ENCODE measurements at places on chromosomes 2 and 18.
A peak's percentile ranks its signal among the peaks of the same experiment; 100 is the strongest.

- no peak for DNase-seq
Measured at GRCh38 chr2:186558512-186559276, 31.2 kb upstream of the ITGAV start.

DNA sequence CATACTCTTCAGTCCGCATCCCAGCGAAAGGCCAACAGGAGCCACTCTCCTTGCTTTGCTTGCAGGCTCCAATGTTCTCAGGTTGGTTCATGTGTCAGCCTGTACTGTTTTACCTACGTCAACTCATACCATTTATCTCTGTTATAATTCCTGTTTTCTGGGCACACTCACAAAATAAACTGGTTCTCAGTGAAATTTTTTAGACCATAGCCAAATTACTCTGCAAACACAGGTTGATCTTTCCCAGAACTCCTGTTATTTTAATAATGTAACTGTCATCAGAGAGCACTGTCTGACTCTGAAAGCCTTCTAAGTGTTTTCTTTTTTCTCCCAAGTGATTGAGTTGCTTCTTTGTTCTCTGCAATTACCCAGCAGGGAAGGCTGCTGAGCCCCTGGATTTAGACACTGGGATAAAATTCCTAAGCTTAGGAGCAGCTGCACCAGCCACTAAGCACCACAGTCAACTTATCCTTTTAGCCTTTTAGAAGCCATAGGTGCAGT lies 111.6 kb upstream of the PIEZO2 start:
- DNase-seq = no peak

DNA sequence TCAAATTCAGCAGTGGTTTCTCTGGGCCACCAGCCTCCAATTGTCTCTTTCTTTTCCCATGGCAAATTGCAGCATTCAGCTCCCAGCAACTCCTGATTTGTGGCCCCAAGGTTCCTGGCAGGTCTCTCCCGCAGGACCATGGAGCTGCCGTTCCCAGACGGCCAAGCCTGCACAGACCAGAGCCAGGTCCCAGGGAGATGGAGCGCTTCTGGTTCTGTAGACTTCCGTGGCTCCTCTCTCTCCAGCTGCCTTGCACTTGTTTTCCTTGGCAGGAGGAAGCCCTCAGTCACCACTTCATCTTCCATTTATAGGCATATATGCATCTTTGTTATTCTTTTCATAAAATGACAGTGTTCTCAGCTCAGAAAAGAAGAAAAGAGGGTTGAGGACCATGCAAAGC lies 21.7 kb downstream of the TNP1 start:
- DNase-seq = no peak

DNA sequence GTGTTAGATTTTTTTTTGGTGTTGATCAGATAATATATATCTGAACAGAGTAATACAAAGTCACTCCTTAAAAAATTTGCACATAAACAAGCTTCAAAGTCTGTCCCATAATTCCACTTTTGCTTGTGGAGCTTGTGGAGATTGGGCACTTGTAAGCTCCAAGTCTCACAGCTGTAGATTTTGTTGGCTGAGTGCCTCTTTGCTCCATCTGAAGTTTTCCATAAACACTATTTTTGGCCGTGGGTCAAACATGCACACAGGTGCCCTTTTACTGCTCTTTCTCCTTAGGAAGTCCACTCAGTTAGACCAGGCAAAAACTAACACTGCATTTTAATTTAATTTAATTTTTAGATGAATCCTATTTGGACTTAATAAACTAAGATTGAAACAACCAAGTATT lies 3.6 kb upstream of the KCNJ13 start:
- no peak for DNase-seq

- DNase-seq = no peak
Measured at GRCh38 chr18:40061086-40061485, 1893.9 kb upstream of the PIK3C3 start.

DNA sequence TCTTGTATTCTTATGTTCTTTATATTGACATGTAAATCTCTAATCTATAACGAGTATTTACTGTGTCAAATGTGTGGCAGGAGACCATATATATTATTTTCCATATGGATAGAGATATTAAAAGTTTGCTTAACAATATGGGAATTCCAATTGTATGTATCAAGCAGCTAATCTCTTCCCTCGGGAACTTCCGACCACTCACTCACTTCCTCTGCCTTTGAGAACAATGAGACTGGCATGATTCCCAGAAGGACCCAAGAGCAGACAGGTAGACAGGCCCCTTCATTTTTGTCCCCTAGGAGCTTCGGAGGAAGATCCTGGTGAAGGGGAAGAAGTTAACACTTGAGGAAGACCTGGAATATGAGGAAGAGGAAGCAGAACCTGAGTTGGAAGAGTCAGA lies 24.1 kb downstream of the PLCD4 start:
- DNase-seq = no peak

DNA sequence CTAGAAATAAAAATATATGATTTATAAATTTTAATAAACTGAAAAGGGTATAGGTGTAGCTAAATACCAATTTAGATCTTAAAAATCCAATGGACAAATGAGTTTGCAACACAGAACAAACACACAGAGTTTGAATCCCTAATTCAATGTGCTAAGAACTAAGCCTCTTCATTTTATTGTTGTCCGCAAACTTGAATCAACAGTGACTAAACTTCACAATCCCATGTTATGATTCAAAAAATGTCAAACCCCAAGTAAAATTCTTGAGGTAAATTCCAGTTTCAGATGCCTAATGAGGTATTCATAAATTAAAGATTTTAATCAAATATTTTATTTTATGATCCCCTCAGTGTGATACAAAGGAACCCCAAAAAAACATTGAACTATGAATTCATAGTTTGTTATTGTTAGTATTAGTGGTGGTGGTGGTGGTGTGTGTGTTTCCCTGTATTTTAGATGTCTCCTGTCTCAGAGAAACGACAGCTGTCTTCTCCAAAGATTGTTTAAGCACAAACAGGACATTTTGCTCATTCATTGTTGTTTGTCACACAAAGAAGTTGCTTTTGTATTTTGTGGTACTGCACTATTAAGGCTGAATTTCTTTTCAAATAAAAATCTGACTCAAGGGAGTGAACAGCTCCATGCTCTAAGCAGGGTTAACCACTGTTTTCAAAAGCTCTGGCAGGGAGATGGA lies 259.8 kb downstream of the OSR1 start:
- no peak for DNase-seq

GRCh38 chr2:121187351-121187981 lies 97.5 kb downstream of the TFCP2L1 start:
- no peak for DNase-seq

GRCh38 chr2:223829128-223829527 lies 8.3 kb downstream of the AP1S3 start:
- no peak for DNase-seq

DNA sequence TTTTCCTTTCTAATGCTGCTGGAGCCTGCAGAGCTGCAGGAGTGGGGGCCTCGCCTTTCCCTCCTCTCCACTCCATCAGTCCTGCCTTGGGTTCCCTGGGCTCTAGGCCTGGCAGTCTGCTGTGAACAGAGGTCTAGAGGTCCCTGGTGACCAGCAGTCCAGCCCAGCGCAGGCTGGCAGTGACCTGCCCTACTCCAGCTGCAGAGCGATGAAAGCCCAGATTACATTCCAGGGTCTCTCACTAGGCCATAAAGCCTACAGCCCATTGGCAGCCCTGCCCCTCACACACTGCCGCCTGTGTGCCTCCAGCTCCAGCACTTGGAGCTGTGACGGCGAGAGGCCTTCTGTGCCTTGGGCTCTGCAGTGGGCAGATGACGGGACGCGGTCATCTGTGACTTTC lies 14.8 kb upstream of the MAL start:
- no peak for DNase-seq

DNA sequence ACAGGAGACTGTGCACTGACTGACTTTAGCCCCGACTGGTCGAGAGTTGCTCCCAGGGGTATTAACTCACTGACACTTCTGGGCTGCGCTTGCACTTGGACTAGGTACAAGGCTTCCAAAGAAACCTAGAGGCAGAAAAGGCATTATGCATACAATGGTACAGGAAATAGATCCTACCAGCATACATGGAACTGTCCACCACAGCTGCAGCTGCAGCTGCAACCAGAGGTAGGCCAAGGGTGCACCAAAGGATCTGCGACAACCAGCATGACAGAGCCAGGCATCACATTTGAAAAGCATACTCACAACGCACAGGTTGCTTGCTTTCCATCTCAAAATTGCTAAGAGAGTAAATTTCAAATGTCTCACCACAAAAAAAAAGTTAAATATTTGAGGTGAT lies 22.6 kb upstream of the PGAP1 start:
- DNase-seq = no peak

DNA sequence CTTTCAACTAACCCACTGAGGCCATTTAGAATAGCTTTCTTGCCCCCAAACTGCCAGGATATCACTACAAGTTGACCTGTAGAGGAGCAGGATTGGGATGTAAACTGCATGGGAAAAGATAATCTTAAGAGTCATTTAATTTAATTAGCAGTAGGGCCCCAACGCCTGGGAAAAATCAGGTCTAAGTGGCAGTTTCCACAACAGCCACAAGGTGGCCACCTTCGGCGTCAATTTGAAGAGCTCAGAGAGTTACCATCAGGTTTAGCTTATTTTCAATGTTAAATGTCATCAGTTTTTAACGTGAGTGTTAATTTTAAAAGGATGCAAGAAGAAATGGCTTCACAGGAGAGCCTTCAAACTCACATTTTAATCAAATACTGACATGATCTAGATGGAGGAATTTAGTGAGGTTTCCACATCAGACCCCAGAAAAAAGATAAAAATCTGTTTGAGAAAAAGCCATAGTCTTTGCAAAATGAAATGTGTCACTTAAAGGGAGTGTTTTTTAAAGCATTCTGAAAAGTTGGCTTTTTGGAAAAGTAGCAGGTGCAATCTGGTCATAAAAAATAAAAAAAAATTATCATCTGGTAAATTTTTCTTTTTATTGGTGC lies 77.3 kb upstream of the UPP2 start:
- peak; percentile 13 for DNase-seq

- no peak for DNase-seq
Measured at GRCh38 chr2:157267476-157267875, 10.0 kb downstream of the GALNT5 start.

DNA sequence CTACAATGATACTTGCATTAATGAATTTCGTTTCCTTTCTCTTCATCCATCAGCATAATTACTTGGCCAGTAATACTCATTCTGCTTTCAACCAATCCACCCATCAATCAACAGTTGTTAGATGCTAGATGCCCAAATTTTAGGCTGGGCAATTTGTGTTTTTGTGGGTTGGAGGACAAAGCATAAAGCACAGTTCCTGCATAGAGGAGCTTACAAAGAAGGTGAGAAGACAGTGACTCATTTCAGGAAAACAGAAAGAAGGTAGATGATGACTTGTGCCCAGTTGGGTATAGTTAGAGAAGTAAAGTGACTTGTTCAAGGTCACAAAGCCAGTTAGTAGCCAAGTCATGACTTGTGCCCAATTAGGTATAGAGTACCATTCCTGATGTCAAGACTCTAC lies 1186.8 kb upstream of the CELF4 start:
- DNase-seq = no peak

DNA sequence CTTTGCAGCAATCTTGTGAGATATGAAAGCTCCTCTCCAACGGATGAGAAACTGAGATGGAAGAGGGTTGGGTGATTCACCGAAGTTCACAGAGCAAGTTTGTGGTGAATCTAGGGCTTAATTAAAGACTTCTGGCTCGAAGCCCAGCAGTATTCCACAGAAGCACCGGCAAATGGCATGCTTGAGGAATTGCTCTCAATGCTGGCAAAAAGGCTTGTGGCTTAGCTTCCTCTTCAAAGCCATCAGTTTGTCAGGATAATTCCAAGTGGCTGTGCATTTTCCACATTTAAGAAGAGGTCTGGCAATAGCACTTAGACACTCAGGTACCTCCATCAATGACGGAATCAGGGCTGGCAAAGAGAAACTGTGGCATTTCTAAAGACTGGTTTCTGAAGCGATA lies 98.7 kb upstream of the SLC66A3 start:
- DNase-seq = no peak

DNA sequence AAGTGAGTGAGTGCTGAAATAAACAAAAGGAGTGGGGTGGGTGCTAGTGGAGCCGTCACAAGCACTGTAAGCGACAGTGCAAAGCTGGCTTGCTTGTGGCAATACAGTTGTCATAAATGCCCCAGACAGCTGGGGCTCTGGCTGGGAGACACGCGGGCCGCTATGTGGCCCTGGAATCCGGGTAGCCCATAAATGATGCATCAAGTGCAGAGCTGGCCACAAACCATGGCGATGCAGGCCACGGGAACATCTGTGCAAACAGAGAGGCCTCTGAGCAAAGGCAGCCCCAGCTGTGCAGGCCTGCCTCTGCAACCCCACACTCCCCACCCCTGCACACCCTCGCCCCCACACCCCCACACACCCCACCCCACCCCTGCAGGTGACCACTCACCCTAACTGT lies 349.2 kb upstream of the ID2 start:
- DNase-seq = no peak

- no peak for DNase-seq
Measured at GRCh38 chr2:191483117-191483516, 194.8 kb upstream of the NABP1 start.

DNA sequence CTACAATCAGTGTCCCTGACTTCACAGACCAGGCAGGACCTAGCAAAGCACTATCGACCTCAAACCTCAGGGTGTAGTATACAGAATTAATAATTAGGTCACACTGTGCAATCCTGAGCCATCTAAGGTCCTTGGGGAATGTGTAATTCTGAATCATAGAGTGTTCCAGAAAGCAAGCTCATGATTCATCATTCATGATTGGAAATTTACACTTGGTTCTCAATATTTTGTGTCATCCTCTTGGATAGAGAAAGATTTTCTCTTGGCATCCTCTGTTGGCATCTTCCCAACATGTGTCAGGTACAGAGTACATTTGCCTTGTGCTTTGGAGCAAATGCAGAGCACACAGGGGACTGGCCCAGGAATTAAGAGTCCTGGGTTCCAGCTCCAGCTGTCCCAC lies 245.0 kb upstream of the NT5C1B start:
- DNase-seq = no peak

DNA sequence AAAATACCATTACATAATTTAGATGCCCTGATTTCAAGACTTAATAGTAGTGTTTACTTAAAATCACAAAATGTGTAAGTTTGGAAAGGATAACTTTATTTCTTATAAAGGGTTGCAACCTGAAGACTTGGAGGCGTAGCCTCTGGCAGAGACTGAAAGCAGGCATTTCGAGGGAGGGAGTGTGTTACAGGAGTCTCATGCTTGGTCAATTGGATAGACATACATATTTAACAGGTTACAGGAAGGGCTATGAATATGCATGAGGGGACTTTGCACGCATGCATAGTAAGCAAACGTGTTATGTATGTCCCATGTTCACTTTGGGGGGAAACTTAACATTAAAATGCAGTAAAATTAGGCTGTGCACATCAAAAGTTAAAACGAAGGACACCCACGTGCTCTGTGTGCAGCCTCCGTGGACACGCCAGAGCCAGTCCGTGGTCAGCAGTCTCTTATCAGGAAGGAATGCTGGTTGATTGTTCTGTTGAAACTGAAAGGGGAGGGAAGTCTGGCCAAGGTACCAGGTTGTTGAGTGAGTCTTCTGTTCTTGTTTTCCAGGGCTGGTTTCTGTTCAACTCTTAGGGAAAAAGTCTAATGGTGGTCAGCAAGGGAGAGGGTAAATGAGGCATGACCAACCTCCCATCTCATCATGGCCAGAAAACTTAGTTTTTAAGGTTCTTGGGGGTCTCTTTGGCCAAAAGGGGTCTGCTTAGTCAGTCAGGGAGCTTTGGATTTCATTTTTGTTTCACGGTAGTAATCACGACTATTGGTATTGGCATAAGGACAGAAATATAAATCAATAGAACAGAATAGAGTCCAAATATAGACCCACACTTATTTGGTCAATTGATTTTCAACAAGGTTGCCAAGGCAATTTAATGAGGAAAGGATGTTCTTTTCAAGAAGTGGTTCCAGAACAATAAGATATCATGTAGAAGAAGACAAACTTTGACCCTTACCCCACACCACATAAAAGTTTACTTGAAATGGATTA lies 121.9 kb downstream of the MCFD2 start:
- DNase-seq = no peak

GRCh38 chr2:238854699-238855229 lies 6.9 kb downstream of the TWIST2 start:
- DNase-seq = no peak

Measured in activated T-helper 1 cell treated with anti-CD3 and anti-CD28 coated beads, Interleukin-2, amount 50 U/mL, for 16 hours (primary cell).